Caudate nucleus (tissue), 63 donors: ENCODE measurements at places on chromosomes 11 and 22.

DNA sequence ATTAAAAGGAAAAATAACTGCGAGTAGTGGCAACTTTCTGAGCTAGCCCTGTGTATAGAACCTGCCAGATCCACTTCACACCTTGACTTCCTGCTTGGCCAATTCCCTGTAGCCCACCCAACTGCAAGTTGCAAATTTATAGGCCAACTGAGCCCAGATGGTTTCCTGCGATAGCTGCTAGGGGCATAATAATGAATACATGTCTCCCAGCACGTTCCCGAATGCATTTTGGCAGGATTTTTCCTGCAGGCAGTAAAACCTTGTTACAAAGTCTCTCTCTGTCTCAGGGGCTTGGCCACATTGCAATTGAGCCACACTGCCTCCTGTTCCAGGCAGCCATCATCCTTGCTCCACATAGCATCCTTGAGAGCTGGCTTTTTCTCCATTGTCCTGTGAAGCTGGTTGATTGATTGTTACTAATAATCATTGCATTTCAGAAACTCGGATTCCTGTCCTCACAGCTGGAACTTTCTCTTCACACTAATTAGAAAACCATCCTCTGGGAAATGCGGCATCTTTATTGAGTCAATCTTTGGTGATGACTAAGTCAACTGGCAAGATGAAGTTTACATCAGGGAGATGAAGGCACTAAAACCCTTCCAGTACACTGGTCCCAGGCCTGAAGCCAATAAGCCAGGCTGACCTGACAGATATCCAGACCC is 18.6 kb upstream of the LMO2 start:
- DNase-seq = no peak

DNA sequence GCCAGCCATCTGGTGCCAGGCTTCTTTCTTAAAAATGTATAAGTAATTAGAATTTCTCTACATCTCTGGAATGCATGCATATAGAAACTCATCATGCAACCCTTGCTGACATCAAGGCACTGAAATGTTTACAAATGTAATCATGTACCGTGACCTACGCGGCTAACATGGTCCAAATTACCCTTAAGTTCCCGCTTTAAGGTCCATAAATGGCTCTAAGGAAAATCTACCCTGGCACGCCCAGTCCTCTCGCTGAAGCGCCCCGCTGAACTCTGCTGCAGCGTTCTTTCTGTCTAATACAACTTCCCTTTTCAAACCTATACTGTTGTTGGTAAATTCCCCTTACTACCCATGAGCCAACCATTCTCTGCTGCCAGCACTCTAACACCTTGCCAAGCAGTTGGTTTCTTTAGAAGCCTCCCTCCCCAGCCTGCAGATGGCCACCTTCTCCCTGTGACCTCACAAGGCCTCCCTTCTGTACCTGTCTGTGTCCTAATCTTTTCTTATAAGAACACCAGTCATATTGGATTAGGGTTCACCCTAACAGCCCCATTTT is 13.5 kb upstream of the HMOX1 start:
- no peak for DNase-seq

GRCh38 chr11:1177771-1178090 is 20.0 kb downstream of the MUC5AC start:
- DNase-seq = no peak

DNA sequence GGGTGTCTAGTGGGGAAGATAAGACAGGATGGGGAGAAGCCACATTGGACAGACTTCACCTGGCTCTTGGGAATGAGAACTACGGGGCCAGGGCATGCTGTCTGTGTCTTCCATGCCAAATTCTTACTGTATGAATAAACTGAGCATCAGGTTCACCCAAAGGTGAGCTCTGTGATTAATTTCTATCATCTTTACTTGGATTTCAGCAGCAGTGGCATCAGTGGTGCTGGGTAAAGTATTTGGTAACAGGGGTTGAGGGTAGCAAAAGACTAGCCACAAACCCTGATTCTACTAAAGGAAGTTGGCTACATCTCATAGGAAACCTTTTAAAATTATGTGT is 38.8 kb downstream of the IRAG1 start:
- DNase-seq = no peak

DNA sequence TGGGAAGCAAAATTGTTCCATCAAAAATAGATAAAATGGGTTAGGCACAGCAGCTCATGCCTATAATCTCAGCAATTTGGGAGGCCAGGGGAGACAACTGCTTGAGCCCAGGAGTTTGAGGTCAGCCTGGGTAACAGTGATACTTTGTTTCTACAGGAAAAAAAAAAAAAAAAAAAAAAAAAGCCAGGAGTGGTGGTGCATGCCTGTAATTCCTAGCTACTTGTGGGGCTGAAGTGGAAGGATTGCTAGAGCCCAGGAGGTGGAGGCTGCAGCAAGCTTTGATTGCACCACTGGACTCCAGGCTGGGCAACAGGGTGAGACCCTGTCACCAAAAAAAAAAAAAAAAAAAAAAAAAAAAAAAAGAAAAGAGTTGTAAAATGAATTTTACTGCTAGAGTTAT is 49.6 kb downstream of the KIF18A start:
- DNase-seq = no peak

DNA sequence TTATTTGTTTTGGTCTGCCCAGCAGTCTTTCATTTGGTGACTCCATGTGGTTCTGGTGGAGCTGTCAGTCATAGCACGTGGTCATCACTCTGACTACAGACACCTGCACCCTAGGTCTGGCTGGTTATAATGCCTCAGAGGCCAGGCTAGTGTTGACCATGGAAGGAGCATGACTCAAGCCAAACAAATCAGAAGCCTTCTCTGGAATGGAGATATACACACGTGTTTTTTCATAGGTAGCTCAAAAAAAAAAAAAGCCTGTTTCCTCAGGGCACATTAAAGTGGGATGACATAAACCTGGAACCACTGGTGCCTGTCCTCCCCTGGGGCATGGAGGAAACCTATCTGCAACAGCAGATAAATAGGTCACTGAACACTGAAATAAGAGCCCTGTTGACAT is 8.1 kb upstream of the PLAAT3 start:
- no peak for DNase-seq

GRCh38 chr11:9629064-9629463 is 34.8 kb upstream of the SWAP70 start:
- no peak for DNase-seq

DNA sequence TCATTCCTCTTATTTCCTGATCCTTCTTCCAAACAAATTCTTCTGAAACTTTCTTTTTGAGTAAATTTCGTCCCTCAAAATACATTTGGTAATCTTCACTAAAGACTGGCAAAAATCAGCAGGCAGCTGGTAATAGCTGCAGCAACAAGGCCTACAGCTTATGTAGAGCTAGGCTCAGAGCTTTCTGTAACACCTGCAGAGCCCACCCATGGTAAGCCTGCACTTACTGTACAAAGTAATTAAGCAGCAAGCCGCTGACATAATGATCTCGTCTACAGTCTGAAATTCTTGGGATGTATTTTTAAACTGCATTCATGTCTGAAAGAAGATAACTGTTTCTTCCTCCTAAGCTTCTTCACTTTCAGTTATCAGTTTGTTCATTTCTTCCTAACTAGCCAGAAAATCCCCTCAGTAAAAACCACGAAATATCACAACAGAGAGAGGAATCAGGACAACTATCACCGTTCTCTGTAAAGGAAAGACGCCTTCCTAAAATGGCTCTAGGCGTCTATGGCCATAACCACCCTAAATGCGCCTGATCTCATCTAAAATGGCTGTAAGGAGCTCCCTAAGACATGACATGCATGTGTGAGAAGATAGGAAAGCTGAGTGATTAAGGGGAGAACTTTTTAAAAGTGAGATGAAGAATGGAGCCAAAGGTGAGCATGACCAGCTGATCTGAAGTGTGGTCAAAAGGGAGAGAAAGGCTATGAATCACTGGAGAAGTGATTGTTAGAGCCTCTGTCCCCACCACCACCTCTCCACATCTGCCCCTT is 56.2 kb downstream of the DENND5A start:
- no peak for DNase-seq

- DNase-seq = peak; percentile 87
These were observed at the start of gene MALAT1 for GRCh38 chr11:65498977-65499712. Gene MALAT1 (plus strand): TSS chr11:65499045.

DNA sequence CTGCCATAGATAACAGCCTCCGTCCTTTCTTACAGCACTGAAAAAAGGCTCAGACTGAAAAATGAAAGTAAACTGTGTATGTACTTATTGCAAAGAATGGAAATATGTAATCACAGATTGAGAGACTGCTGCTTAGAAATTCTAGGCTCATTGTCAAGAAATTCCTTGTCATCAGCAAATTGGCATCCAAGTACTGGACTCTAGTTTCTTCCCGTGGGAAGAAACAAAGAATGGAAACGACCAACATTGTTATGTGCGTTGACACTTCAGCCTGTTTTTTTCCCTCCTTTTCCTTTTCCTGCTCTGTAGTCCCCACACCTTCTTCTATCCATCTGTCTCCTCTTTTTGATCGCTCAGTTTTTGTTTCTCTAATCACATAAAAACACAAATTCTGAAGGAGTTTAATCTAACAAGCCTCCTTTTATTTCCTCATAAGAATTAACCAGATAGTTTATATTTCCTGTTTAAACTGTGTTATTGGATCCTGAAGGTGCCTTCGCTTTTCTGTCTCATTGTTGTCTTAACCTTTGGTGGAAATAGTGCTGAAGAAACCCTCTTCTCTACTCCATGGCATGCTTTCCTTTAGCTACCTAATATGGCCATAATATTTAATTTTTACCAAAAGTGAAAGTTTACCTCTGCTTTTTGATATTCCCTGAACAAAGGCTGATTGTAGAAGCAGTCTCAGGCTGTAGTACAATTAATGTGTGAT is 20.0 kb upstream of the CASP12 start:
- no peak for DNase-seq

GRCh38 chr22:23844739-23845202 is 6.0 kb upstream of the DERL3 start:
- no peak for DNase-seq

DNA sequence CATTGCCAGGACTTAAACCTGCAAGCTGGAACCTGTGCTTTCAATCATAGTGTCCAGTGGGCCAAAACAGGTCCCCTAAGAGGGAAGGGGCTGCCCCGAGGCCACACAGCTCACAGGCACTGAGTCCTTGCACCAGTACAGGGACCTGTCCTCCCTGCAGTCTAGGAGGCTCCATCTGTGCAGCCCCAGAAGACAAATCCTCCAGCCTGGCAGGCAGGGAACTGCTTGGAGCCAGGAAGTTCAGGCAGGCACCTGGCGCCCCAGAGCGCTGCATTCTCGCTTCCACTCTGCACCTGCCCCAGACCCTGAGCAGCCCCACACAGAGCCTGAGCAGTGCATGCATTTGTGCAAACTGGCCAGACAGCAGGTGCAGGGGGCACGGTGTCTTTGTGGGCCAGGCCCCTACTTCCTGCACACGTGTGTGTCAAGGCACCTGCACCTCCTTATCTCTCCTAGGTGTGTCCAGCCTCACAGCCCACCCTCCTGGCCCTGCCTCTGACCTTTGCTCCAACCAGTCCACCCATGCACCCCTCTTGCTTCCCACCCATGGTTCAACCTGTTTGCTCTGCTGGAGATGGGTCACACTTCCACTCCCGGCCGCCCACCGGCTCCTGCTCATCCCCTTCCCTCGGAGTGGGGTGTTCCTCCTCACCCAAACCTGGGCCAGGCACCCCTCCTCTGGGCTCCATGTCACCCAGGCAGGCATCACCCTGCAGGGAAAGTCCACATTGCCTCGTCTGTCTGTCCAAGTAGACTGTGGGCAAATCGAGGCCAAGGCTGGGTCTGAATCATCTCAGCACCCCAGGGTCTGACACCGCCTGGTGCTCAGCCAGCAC is 19.0 kb downstream of the LINC01488 start:
- DNase-seq = no peak

DNA sequence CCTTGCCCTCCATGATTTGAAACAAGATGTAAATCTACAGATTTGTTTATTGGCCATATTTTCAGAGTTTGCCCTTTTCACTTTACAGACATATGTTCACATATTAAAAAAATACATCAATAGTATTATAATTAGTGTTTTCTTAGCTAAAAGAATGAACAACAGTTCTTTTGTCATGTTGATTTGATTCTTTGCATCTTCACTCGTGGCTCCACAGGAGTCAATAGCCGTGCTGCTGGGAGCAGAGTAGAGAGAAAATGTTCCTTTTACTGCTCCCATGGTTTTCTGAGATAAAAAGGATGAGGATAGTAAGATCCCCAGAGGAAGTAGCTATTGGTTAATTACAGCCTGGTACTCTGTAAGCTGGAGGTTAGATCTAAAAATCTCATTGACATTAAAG is 151.2 kb downstream of the PGR start:
- DNase-seq = no peak

- no peak for DNase-seq
These were observed 753 bp downstream of the PTPN5 start for GRCh38 chr11:18790883-18791206.

DNA sequence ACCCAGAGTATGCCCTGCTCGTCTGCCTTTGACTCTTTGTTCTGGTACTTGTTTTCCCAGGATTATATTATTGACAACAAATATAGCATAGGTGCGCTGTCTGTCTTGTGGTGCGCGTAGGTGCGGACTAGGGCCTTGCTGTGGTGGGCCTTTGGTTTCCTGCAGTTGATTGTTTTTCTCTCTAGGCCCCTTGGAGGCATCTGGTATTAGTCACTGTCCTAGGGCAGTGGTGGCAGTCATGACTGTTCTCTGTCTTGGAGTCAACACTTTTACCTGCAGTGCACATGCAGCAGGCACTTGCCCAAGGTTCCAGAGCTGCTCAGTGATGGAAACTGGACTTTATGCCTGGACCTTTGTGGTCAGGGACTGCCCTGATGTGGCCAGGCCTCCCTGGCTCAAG is 18.6 kb downstream of the PPP6R2 start:
- no peak for DNase-seq

DNA sequence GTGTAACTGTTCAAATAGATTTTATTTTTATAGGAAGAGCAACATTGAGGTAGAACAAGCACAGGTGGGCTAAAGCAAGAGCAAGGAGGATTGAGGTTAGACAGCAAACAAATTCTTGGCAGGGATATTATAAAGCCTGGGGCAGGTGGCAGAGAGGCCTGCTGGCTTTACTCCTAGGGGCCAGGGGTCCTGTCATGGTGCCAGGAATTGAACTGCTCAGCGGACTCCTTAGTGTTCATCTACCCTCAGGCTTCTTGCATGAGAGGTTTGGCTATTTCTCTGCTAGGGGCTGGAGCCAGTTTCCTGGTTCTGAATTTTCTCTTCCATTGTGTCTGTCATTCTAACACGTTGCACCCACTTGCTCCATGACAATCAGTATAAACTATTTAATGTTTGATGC is 217.2 kb upstream of the NCAM1 start:
- no peak for DNase-seq
